ENCODE measurements at places on chromosomes 13 and 19.
A peak's percentile ranks its signal among the peaks of the same experiment; 100 is the strongest.

- no peak for DNase-seq
Measured at GRCh38 chr13:51015973-51016372, 95.1 kb downstream of the C13orf42 start.

GRCh38 chr19:58009666-58010301 lies 7.2 kb upstream of the ZNF606 start:
- peak; percentile 41 for DNase-seq

- peak; percentile 32 for DNase-seq
Measured at GRCh38 chr13:25732111-25732865, 319.5 kb downstream of the SHISA2 start.

DNA sequence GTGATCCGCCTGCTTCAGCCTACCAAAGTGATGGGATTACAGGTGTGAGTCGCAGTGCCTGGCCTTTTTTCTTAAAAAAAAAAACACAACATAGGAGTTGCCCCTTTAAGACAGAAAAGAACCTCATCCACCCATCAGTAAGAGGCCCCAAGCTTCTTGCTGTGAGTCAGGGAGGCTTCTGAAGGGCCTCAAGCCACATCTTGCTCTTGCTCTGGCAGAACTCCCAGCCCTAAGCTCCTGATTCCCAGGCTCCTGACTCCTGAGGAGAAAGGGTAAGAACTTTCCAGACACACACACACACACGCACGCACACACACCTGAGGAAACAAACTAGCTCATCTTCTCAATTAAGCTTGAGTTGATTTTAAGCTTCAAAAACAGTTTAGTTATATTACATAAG lies 6.9 kb downstream of the ETFB start:
- peak; percentile 81 for DNase-seq

DNA sequence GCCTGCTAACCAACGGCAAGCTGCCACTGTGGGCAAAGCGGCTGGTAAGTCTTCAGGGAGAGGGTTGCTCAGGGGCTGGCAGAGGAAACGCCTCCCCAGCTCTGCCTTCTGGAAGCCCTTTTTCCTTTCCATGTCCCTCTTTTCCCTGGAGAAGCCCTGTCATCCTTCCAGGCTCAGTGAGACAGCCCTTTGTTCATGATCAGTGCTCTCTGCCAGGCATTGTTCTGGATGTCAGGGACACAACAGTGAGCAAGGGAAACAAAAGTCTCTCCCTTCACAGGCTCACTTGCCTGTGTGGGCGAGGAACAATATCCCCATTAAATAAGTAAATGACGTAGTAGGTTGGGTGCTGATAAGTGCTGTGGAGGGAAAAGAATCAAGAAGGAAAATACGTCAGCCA lies 13.9 kb upstream of the OVOL3 start:
- DNase-seq = no peak

DNA sequence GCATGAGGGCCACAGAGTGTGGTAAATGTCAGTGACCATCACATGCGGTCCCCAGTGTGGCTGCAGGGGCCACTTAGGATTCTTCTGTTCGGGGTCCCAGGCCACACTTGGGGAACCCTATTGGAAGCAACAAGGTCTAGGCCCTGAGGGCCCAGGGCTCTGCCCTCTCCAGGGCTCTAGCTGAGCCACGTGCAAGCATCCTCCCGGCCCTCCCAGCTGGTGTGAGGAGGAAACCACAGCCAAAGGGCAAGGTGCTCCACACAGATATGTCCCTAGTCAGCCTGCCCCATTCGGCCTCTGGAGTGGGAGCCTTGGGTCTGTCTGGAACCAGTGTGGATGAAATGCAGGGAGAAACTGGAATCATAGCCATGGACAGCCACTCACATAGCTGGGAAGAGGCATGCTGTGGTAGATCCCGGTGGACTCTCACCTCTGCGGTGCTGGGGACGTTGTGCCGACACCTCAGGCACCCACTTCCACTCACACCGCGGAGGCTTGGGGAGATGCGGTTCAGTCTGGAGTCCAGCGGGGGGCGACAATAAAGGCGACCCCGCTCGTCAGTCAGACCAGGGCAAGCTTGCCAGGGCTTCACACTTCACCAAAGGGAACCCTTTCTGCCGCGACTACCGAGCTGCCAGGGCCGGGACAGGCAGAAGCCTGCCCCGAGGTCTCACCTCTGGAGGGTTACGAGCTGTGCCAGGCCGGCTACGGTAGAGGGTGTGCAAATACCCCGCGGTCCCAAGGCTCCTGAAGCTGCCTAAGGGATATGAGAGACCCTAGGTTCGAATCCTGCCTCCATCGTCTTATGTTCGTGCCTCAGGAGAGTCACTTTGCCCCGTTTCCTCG lies 4.3 kb upstream of the ZNF497 start:
- no peak for DNase-seq

GRCh38 chr13:23322353-23323336 lies 110.9 kb downstream of the SACS start:
- DNase-seq = no peak

- no peak for DNase-seq
Measured at GRCh38 chr19:34436716-34437115, 8.5 kb downstream of the UBA2 start.

DNA sequence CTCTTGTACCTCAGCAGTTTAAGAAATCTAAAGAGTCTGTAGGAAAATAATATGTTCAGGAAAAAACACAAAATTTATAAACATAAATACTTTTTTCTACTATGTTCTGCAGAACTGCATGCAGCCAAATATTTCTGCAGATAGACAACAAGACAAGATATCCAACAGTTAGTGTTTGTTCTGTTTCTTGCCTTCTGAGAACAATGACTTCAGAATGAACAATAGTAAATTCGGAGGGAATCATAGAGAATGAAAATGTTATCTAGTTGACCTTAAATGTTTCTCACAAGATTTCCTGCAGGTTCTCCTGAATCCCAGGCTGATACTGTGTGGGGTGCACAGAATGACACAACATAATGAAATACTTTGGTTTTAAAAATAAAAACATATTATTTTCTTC lies 180.4 kb downstream of the PCDH9 start:
- no peak for DNase-seq

DNA sequence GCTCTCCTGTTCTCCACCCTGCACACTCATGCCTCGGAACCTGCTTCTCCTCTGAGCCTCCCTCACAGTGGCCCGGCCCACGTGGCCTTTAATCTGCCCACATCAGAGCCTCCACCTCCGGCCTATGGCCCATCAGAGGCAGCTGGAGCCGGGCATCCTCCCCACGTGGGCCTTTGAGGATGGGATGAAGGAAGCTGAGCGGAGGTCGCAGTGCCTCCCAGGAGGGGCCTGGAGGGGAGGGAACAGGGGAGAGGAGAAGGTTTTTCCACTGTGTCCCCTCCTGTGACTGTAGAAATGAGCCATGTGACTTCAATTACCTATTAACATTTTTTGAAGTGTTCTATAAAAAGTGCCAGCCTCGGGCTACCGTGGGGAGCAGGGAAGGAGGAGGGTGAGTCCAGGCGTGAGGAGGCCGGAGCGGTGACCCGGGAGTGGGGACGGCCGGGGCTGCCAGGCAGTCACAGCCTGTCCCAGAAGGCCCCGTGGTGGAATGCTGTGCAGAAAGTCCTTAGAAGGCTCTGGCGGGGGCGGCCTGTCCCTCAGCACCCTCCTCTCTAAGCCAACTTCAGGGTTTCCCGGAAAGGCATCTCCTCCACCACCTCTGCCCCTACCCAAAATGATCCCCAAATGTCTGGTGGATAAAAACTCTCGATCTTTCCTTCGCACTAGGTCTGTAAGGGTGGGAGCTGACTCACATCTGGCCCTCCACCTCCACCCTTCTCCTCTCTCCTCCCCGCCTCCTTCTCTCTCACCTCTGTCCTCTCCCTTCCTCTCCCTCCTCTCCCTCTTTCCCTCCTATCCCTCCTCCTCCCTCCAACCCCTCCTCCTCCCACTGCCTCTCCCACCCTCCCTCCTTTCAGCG lies 24.8 kb upstream of the SLC1A5 start:
- DNase-seq = peak; percentile 21

GRCh38 chr13:98413796-98414195 lies 163.1 kb downstream of the STK24 start:
- DNase-seq = no peak

DNA sequence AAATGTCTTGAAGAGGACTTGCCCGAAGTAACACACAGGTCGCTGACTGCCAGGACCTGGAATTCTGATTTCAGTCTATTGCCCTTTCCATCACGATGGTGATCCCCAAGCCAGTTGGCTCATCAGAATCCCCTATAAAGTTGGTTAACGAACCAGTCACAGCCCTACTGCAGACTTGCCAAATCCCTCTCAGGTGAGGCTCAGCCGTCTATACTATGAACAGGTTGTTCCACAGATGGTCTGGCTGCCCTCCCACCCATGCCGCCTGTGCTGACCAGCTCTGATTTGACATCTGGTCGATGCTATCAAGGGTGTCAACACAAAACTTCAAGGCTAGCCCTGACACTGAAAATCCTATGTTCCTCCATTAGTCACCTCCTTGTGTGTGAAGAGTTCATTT lies 90.0 kb downstream of the RNASEH2B start:
- no peak for DNase-seq

- DNase-seq = no peak
Measured at GRCh38 chr19:3554254-3555083, 2.9 kb downstream of the MFSD12 start.

GRCh38 chr19:51595190-51596175 lies 24.4 kb downstream of the ZNF175 start:
- DNase-seq = no peak

- DNase-seq = no peak
Measured at GRCh38 chr19:54738715-54739114, 402 bp downstream of the KIR2DL3 start.

DNA sequence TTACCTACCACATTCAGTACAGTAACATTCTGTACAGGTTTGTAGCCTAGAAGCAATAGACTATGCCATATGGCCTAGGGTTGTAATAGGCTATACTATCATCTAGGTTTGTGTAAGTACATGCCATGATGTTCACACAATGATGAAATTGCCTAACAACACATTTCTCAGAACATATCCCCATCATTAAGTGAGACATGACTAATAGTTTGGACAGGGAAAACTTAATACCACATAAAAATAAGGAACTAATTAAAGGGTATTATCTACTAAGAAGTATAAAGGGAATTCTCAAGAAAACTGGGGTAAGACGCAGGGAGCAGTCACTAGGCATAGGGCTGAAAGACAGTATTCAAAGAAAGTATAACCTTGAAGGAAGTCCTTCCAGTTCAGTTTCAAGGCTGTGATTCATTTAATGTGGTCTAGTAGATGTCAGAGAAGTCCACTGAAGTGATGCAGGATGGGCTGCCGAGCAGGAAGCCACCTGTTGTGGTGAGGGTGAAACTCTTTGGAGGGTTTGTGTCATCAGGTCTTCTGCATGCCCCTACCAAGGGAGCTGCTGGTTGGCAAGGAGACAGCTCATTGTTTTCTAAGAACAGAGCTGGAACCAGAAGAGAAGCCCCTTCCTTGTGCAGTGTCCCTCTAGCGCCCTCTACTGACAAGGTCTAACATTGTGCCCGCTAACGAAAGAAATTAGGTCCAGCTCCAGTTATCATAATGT lies 122.9 kb downstream of the OLFM4 start:
- peak; percentile 53 for DNase-seq

DNA sequence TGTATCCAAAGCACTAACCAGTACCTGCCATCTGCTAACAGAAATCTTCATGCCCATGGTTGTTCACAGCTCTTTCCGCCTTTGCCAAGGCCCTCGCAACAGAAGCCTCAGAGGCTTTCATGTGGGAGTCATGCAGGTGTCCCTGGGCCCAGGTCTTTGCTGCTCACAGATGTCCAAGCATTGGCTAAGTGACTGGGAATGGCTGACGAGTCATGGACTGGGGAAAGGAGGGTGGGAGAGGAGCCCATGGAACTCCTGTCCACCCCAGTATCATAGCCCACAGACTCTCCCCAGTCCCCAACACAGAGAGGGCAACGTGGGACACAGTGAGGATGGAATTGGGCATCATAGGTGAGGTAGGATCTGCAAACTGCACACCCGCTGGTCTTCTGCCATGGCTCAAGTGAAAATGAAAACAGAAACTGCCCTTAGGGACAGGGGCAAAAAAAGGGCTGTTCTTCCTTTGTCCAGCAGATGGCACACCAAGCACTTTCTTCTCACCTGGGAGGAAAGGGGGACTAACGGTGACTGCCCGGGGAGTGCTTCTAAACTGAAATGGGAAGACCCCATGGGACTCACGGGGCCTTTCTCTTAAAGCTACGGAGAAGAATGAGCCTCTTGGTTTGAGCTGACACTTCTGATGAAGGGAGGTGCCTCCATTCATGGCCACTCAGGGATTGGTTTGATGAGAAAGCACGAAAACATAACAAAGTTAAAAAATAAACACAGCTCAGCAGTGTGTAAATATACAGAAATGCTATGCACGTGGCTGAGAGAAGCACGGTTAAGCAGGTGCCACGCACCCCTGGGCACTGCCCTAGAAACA lies 11.1 kb upstream of the DHRS12 start:
- DNase-seq = peak; percentile 65

DNA sequence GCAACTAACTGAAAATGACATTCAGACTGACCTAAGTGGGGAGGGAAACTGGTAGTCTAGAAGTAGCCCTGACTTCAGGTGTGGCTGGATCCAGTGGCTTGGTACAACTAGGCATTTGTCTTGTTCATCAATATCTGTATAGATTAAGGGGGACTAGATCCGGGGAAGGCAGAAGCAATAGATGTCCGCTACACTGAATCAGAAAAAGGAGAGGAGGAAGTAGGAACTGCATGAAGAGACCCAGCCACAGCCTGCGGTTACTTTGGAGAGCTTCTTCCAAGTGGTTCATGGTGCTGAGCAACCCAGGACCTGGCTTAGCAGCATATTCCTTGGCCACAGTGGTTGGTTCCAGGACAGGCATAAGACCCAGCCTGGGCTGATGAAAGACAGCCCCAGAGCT lies 9.9 kb upstream of the PRODH2 start:
- no peak for DNase-seq

DNA sequence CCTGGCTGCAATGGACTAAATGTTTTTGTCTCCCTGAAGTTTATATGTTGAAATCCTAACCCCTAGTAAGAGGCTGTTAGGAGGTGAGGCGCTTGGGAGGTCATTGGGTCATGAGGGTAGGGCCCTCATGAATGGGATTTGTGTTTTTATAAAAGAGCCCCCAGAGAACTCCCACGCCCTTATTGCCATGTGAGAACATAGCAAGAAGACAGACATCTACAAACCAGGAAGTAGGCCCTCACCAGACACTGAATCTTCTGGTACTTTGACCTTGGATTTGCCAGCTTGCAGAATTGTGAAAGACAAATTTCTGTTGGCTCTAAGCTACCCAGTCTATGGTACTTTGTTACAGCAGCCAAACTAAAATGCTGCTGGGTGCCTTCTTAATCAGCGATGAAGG lies 96.1 kb upstream of the SPATA13 start:
- no peak for DNase-seq

- DNase-seq = no peak
Measured at GRCh38 chr13:83730674-83731073, 151.6 kb downstream of the SLITRK1 start.

- no peak for DNase-seq
Measured at GRCh38 chr13:95707442-95708390, 30.8 kb downstream of the DNAJC3 start.
